ENCODE measurements at places on chromosomes 3 and 15. TPM values are rescaled to one million over a fixed set of nuclear protein-coding genes. Genes with fewer than 3 reads are reported as not detected.
A peak's percentile ranks its signal among the peaks of the same experiment; 100 is the strongest.

GRCh38 chr3:12612514-12613226 lies 51.2 kb downstream of the RAF1 start:
- no peak overlapping the region for H3K27ac ChIP-seq
- no peak for DNase-seq
- peaks cover 21% of the 10 kb centered on the region for H3K36me3 ChIP-seq
- no peaks in the 10 kb centered on the region for H3K27me3 ChIP-seq
- H3K4me3 ChIP-seq, result no peak overlapping the region

GRCh38 chr3:11757441-11757875 lies 89.2 kb downstream of the TAMM41 start:
- H3K4me1 ChIP-seq, result peaks cover 13% of the 10 kb centered on the region
- H3K27me3 ChIP-seq, result no peaks in the 10 kb centered on the region
- H3K36me3 ChIP-seq, result no peaks in the 10 kb centered on the region
- no peak overlapping the region for H3K27ac ChIP-seq

DNA sequence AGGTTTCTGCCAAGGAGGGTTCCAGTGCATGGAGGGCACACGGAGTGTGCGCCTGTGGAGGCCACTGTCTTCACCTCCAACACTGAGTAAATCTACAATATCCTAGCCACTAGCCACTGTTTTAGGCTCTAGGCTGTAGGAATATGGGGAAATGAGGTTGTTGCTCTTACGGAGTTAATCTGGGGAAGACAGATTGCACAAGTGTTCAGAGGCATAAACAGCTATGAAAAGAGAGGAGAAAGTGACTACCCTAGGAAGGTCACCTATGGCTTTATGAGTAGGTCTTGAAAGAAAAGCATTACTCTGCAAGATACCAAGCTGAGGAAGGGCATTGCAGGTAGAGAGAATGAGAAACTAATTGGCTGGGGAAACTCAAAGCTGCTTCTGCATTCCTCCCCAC lies 85.7 kb downstream of the CYP19A1 start:
- no peak for DNase-seq
- no peak overlapping the region for H3K27ac ChIP-seq
- H3K4me3 ChIP-seq, result no peak overlapping the region
- no peaks in the 10 kb centered on the region for H3K36me3 ChIP-seq
- no peaks in the 10 kb centered on the region for H3K4me1 ChIP-seq
- H3K27me3 ChIP-seq, result peaks cover 35% of the 10 kb centered on the region

GRCh38 chr3:51436998-51437639 lies 46.0 kb downstream of the RBM15B start:
- H3K27me3 ChIP-seq, result no peaks in the 10 kb centered on the region
- DNase-seq, result no peak
- no peak overlapping the region for H3K27ac ChIP-seq
- H3K36me3 ChIP-seq, result peaks cover 13% of the 10 kb centered on the region
- no peaks in the 10 kb centered on the region for H3K4me1 ChIP-seq
- H3K4me3 ChIP-seq, result no peak overlapping the region

MNS1 gene
- total RNA-seq, result 9.0 TPM

LCTL gene
- total RNA-seq, result not detected

ALDH1L1 gene
- 10.2 TPM for total RNA-seq

DNA sequence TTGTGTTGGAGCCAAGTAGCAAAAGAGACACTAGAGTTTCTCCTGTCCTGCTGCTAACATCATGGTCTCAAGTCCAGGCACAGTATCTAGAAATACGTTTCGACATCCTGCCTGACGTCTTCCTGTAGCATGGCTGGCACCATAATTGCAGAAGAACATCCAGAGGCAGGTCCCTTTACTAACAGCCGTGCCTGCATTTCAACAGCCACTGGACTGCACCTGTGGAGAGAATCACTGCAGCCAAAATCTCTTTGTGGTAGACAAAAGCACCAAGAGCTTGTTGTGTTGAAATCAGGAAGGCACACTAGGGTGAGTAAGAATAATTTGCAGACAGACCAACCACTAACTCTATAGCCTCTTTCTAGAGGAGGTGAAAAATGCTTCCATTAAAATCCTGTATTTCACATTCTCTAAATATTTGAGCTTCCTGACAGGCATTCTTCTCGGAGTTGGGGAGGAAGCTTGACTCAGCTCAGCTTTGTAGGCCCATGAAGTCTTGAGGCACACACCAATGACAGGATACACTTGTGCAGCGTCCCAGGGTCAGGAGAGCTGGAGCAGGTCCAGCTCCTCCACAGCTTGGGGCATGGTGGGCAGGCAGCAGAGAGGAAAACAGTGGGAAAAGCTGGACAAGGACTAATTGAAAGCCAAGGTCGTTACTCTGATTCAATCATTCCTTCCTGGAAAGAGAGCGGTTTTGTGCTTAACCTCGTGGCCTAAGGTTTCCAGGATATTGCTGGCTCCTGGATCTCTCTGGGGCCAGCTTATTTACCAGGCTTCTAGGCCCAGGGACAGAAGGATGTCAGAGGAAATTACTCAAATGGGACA lies 244.9 kb downstream of the FAM43A start:
- H3K27ac ChIP-seq, result peak overlapping the region; percentile 29
- DNase-seq, result no peak
- peaks cover 37% of the 10 kb centered on the region for H3K4me1 ChIP-seq
- H3K4me3 ChIP-seq, result no peak overlapping the region

- no peak for DNase-seq
- no peaks in the 10 kb centered on the region for H3K27me3 ChIP-seq
- no peak overlapping the region for H3K27ac ChIP-seq
Measured at GRCh38 chr3:99269606-99270351, 368.3 kb upstream of the DCBLD2 start.

SKOR1 gene
- 0.65 TPM for total RNA-seq

LYZL4 gene
- not detected for total RNA-seq

CHSY1 gene
- total RNA-seq, result 43.0 TPM

- no peak for DNase-seq
- no peaks in the 10 kb centered on the region for H3K27me3 ChIP-seq
- H3K4me1 ChIP-seq, result peaks cover 10% of the 10 kb centered on the region
- peaks cover 8% of the 10 kb centered on the region for H3K36me3 ChIP-seq
- no peak overlapping the region for H3K4me3 ChIP-seq
Measured at GRCh38 chr3:132422531-132422930, 5.2 kb downstream of the DNAJC13 start.

TMCO5A gene
- not detected for total RNA-seq

DNA sequence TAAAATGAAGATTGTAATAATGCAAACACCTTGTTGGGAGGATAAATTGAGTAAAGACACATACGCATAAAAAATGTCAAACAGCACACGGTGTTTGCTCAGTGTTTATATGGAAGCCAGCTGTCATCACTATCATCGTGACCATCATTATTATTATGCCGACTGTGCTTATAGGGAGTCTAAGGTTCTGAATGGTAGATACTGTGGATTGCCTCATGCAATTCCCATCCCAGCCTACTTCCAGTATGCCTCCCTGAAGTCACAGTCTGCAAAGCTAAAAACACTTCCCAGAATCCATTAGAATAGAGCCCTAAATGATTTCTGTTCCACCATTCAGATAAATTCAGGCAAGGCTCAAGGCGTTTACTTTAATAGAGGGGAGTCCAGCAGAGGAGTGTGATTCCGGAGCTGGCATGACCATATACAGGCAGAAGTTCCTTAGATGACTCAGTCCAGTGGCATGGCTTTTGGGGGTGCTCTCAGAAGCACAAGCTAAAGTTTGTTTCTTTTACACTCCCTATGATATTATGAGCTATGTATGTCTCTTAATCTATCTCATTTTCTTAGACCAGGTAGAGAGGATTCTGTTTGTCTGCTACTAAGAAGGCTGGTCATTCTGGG lies 148.7 kb downstream of the MEX3B start:
- DNase-seq, result no peak
- no peak overlapping the region for H3K4me3 ChIP-seq
- peaks cover 4% of the 10 kb centered on the region for H3K36me3 ChIP-seq

DNA sequence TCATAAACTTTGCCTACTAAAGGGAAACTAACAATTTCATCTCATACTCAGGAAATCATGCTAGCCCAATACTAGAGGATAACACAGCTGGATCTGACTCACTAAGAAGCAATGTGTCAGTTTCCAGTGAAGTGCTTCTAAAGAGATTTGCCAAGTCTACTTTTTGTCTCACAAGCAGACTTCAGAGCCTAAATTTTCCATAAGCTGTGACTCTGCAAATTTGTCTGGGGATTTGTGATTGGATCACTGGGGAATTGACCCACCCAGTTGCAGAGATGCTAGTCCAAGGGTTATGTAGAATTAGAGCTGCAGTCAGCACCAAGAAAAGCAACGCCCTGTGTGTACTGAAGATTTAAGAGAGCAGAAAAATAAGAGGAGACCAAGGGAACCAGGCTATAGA lies 647.1 kb downstream of the NTRK3 start:
- no peaks in the 10 kb centered on the region for H3K4me1 ChIP-seq
- no peak for DNase-seq
- H3K27me3 ChIP-seq, result peaks cover 29% of the 10 kb centered on the region
- no peaks in the 10 kb centered on the region for H3K36me3 ChIP-seq
- no peak overlapping the region for H3K27ac ChIP-seq

DNA sequence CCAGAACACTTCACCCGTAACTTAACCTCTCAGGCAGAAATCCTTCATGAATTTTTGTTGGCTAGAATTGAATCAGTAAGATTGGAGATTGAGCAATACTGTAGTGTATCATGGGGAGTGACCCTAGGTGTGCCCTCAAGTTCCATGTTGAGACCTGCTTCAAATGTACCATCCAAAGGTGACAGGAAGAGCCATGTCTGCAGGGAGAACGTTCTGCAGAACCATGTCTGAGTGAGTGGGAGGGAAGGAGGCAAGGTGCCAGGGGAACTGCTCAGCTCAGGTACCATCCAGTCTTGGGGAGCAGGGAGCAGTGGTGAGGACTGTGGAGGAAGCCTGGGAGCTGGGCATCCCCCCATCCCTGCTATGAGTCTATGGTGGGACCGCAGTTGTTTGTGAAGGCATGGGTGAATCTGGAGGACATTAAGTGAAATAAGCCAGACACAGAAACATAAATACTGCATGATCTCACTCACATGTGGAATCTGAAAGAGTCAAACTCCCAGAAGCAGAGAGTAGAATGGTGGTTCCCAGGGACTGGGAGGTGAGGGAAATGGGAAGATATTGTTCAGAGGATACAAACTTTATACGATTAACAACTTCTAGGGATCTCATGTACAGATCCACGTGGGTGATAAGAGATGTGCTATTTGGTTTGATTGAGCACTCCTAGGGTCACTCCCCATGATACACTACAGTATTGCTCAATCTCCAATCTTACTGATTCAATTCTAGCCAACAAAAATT lies 23.3 kb downstream of the CFAP161 start:
- peaks cover 23% of the 10 kb centered on the region for H3K27me3 ChIP-seq
- peaks cover 11% of the 10 kb centered on the region for H3K4me1 ChIP-seq
- DNase-seq, result no peak
- no peak overlapping the region for H3K4me3 ChIP-seq
- H3K27ac ChIP-seq, result no peak overlapping the region

DNA sequence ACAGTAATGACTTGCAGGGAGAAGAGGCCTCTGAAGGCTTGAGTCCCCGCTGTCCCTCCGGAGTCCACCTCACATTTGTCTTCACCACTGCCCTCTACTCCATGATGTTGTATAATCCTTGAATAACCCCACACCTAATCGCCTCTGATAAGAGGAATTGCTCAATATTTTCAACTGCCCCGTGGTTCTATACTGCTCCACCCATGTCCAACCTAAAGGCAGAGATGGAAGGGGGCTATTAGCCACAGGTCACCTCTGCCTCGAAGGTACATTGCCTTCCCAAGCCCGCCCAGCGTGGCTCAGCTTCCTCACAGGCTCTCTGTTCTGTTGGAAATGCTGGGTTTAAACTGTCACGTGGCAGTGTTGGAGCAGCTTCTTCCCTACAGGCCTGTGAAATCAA lies 12.4 kb downstream of the TLR9 start:
- H3K4me1 ChIP-seq, result peaks cover 6% of the 10 kb centered on the region
- no peak for DNase-seq
- H3K36me3 ChIP-seq, result peaks cover 34% of the 10 kb centered on the region
- H3K4me3 ChIP-seq, result no peak overlapping the region
- H3K27me3 ChIP-seq, result no peaks in the 10 kb centered on the region
- no peak overlapping the region for H3K27ac ChIP-seq

SLC9C1 gene
- 0.48 TPM for total RNA-seq

DNA sequence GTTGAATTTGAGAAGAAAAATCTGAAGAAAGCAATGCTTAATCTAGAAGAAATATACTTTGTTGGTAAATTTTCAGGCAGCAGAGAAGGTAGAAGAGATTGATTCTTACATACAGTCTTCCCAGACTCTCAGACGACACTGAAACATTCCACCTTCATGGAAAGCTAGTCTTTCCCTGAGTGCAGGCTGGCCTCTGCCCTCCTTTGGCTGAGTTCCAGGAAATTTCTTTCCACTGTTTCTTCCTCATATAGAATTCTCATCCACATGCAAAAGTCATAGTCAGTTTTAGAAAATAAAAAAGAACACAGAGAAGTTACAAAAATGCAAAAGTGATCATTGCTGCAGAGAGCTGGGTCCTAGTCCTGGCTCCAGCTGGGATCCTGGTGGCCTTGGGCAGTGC lies 142.5 kb upstream of the PRR23C start:
- H3K27ac ChIP-seq, result no peak overlapping the region
- DNase-seq, result no peak
- peaks cover 12% of the 10 kb centered on the region for H3K4me1 ChIP-seq
- H3K36me3 ChIP-seq, result no peaks in the 10 kb centered on the region

SHC4 gene
- 4.5 TPM for total RNA-seq

DNA sequence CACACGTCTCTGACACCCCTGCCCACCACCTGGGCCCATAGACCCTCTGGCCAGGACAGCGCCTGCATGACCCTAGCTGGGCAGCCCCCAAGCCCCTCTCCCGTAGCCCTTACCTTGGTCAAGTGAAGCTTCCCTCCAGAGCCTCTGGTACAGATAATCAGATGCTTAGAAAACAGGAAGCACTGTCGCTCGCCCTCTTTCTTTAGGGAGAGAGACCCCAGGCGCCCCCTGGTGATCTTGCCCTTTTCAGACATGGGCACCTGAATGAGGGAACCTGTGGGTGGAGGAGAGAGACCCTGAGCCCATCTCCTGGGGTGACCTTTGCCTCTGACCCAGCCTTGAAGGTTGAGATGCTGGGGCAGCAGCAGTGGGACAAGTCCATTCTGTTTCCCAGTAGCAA lies 65.4 kb downstream of the RASGRF1 start:
- no peaks in the 10 kb centered on the region for H3K36me3 ChIP-seq
- no peaks in the 10 kb centered on the region for H3K4me1 ChIP-seq
- H3K27ac ChIP-seq, result no peak overlapping the region

GRCh38 chr15:85742186-85742821 lies 52.4 kb downstream of the KLHL25 start:
- H3K27me3 ChIP-seq, result no peaks in the 10 kb centered on the region
- peaks cover 9% of the 10 kb centered on the region for H3K4me1 ChIP-seq
- peaks cover 32% of the 10 kb centered on the region for H3K36me3 ChIP-seq
- no peak overlapping the region for H3K4me3 ChIP-seq
- no peak overlapping the region for H3K27ac ChIP-seq

DNA sequence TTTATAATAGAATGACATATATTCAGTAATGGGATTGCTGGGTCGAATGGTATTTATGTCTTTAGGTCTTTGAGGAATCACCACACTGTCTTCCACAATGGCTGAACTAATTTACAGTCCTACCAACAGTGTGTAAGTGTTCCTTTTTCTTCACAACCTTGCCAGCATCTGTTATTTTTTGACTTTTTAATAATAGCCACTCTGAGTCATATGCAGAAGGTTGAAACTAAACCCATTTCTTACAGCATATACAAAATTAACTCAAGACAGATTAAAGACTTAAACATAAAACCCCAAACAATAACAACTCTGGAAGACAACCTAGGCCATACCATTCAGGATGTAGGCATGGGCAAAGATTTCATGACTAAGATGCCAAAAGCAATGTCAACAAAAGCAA lies 671.4 kb downstream of the AGBL1 start:
- H3K27ac ChIP-seq, result no peak overlapping the region
- peaks cover 6% of the 10 kb centered on the region for H3K27me3 ChIP-seq
- no peaks in the 10 kb centered on the region for H3K36me3 ChIP-seq
- no peak overlapping the region for H3K4me3 ChIP-seq

ESYT3 gene
- 2.0 TPM for total RNA-seq

GRK7 gene
- total RNA-seq, result not detected
